Psoas muscle (tissue), 8 donors: ENCODE measurements at places on chromosomes 12 and 14. TPM values are rescaled to one million over a fixed set of nuclear protein-coding genes. Genes with fewer than 3 reads are reported as not detected.

GARIN6 gene
- not detected for total RNA-seq

BTBD7 gene
- 18.9 TPM for total RNA-seq

GRCh38 chr14:94426526-94426925, 26.1 kb downstream of the SERPINA11 start:
- no peak for DNase-seq

DNA sequence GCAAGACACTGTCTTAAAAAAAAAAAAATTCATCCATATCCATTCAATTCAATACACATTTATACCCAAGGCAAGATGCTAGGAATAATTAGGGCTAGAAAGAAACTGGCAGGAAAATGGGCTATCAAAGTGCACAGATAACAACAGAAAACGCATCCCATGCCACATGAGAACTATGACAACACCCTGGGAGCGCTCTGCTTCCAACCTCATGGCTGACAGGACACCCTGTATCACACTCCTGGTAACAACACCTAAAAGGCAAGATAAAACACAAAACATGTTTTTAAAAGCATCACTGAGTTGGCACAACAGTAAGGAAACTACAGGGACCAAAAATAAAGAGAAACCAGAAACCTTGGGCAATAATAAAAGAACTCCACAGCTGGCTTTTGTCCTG, 54.9 kb downstream of the ZFYVE21 start:
- no peak for DNase-seq

- DNase-seq: peak; percentile 79
Measured at GRCh38 chr12:65602610-65603295, 221.5 kb upstream of the HMGA2 start.

DNA sequence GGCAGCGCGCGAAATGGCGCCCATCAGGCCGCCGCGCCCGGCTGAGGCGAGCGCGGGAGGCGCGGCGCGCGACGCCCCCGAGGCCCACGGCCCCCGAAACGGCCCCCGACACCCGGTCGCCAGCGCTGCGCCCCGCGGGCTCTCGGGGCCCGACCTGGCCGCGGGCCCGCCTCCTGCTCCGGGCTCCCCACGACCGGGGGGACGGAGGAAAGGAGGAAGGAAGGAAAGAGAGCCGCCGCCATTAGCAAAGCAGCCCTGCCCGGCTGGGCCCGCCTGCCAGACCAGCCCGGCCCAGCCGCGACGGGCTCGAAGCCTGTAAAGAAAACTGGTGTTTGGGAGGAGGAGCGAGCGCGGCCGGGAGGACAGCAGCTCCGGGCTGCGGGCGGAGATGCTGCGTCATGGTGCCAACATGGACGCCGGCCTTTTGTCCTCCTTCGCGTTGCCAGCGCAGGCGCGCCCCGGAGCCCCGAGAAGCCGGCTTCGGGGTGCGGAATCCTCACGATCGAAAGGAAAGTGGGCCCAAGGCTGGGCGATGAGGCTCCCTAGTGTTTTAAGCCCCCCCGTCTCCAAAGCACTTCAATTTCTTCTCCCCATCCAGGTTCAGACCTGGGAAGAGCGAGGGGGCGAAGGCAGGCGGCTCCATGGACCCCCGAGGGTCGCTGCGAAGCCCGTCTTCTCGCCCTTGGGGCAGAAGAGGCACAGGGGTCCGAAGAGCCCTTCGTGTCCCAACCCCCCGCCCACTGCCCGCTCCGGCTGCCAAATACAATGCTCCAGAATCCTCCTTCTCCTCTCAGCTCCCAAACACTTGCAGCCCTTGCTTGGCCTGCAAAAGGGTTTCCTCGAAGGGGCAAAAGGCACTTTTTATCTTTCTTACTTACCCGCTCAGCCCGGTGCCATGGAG, 2.9 kb upstream of the SETD1B start:
- DNase-seq: peak; percentile 90

- no peak for DNase-seq
Measured at GRCh38 chr12:67042697-67043131, 226.4 kb upstream of the CAND1 start.

- no peak for DNase-seq
Measured at GRCh38 chr14:71061458-71061857, 154.2 kb downstream of the PCNX1 start.

GRCh38 chr12:68580911-68581310, 29.8 kb upstream of the RAP1B start:
- DNase-seq: no peak

GRCh38 chr12:116881877-116882507, 751 bp upstream of the HRK start:
- no peak for DNase-seq

- no peak for DNase-seq
Measured at GRCh38 chr12:118038137-118038536, 21.6 kb downstream of the RFC5 start.
